ENCODE measurements at places on chromosomes 12 and 14.

- no peak for DNase-seq
These were observed 30.8 kb upstream of the LRP1-AS start for GRCh38 chr12:57178213-57178612.

GRCh38 chr12:79439175-79439825 is 251.5 kb downstream of the PAWR start:
- DNase-seq: no peak

GRCh38 chr14:22464422-22465142 is 124.4 kb downstream of the DAD1 start:
- no peak for DNase-seq

DNA sequence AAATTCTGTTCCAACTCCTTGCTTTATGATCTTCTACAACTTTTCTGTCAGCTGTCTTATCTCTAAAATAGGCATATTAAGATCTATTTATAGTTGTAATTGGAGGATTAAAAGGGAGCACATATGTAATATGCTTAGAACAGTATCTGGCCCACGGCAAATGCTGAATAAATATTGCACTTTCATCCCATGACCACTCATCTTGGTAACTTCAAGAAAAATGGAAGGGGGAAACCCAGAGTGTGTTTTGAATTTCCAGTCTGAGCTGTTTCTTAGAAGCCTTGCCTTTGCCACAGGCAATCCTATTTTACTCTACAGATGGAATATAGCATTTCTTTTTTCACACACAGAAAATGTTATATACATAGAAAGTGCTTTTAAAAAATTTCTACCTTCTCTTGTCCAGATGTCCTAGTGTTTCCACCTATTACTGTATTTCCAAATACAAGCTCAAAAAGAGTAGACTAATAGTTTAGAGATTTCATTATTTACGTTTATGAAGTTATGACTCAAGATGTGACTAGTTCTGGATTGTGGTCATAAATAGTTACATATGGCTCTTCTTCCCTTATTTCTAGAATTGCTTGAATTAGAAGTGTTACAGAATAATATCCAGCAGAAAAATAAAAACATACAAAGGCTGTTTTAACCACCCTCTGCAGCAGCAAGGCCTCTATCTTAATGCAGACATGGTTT is 6.2 kb upstream of the STXBP6 start:
- DNase-seq: no peak

DNA sequence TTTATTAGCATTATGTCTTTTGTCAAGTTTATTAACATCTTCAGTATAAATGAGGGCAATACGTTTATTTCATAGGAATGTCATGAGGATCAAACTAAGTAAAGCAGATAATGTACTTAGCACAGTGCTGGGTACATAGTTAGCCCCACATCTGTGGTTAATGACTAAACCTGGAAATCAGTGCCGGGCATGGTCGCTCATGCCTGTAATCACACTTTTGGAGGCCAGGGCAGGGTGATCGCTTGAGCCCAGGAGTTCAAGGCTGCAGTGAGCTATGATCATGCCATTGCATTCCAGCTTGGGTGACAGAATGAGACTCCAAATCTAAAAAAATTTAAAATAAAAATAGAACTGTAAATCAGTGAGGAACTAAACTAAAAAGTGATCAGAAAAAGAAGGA is 44.8 kb upstream of the GUCY2C start:
- DNase-seq: no peak

GRCh38 chr12:130668286-130669204 is 47.6 kb downstream of the RIMBP2 start:
- DNase-seq: no peak

DNA sequence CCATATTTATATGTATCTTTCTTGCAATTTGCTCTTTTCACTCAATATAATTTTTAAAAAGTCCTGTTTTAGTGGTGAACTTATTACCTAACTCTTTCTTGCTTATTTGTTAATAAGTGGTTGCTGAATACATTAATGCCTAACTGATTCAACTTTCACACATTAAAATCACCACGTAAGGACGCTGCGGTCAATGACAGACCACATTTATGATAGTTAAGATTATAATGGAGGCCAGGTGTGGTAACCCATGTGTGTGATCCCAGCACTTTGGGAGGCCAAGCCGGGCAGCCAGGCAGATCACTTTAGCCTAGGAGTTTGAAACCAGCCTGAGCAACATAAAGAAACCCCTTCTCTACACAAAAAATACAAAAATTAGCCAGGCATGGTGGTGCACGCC is 37.0 kb downstream of the WDR89 start:
- DNase-seq: no peak

GRCh38 chr12:27622436-27623195 is 73.6 kb upstream of the REP15 start:
- no peak for DNase-seq
